ENCODE measurements at places on chromosomes 2 and 18.
A peak's percentile ranks its signal among the peaks of the same experiment; 100 is the strongest.

DNA sequence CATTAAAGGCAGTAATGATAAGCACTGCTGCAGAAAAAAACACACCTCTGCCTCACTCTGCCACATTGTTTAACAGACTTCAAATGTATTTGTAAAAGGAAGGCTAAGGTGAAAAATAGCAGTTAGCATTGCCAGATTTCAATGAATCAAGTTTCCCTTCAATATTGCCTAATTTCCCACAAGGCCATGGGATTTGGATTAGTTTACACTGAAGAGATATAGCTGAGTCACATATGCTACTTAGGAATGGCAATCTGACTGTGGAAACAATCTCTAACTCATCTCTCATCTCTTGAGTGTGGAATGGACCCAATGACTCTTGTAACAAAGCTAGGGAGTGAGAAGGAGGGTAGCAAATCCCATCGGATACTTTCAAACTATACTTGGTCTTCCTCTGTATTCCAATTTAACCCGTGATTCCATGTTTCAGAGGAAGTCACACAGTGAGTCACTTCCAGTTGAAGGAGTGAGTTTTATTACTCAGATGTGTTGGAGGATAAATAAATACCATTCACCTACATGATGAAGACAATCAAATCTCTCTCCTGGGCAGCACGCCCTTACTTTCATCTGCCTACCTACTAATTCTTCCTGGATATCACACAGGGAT lies 5.1 kb downstream of the B4GALT6 start:
- DNase-seq: no peak

- DNase-seq: no peak
Measured at GRCh38 chr2:167013227-167013626, 124.9 kb downstream of the XIRP2 start.

DNA sequence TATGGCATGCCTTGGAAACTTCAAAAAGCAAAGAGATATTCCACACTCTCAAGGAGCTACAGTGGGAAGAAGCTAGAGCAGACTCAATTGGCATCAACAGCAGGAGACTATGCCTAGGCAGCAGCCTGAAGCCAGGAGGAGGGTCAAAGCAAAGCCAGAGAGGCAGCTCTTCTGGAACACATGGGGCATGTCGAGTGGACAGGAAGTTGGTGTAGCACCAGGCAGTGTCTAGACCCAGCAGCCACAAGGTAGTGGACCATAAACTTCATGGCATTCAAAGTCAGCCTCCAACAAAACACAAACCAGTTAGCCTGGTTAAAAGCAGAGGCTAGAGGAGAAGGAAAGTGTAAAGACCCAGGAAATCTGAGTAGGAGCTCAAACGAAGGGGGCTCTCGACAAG lies 311.2 kb upstream of the PKDCC start:
- DNase-seq: no peak

- no peak for DNase-seq
Measured at GRCh38 chr2:202152104-202152715, 79.2 kb downstream of the KIAA2012 start.

- DNase-seq: no peak
Measured at GRCh38 chr2:176518823-176519222, 249.6 kb downstream of the MTX2 start.

GRCh38 chr2:96856776-96857666 lies 795 bp downstream of the ANKRD39 start:
- DNase-seq: no peak

GRCh38 chr2:195824478-195824877 lies 167.5 kb downstream of the SLC39A10 start:
- DNase-seq: no peak

- DNase-seq: peak; percentile 15
Measured at GRCh38 chr2:222318026-222318711, 19.4 kb upstream of the PAX3 start.

- DNase-seq: no peak
Measured at GRCh38 chr2:169693360-169693759, 845 bp downstream of the CFAP210 start.

DNA sequence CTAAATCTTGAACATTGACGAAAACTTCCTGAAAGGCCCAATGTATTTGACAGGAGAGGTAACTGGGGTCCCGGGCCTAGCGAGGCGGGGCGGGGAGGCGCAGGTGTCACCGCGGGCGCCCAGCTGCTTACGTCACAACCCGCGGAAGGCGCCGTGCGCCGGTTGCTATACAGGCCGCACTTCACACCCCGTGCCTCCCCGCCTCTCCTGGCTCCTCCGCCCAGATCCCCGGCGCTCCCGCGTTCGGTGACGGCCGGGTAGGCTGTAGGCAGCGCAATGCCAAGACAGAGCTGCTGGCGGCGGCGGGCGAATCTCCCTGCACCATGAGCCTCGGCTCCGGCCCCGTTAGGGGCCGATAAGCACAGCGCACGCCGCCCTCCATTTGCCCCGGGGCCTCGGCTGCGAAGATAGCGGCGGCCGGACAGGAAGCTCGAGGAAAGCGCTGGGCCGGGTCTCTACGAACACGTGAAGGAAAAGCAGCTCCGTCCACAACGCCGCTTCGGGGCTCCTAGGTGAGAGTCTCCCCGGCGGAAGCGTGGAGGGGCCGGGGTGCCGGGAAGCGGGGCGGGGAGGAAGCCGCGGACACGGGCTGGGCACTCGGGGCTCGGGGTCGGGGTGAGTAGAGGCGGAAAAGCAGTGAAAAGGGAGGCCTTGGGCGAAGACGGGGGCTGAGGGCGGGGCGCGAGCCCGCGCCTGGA lies at the start of gene RNF138:
Gene RNF138 (plus strand): TSS at position 151 of the 698 bp plus-strand sequence. CDS start 903 bp downstream, outside the sequence.
- peak; percentile 32 for DNase-seq

DNA sequence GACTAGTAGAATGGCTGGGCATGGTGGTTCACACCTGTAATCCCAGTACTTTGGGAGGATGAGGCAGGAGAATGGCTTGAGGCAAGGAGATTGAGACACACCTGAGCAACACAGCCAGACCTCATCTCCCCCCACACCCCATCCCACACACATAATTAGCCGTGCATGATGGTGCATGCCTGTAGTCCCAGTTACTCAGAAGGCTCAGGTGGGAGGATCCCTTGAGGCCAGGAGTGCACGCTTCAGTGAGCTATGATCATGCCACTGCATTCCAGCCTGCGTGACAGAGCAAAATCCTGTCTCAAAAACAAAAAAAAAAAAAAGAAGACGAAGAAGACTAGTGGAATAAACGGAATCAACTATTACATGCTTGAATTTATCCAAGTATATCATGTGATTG lies 150.0 kb downstream of the STK39 start:
- DNase-seq: no peak

DNA sequence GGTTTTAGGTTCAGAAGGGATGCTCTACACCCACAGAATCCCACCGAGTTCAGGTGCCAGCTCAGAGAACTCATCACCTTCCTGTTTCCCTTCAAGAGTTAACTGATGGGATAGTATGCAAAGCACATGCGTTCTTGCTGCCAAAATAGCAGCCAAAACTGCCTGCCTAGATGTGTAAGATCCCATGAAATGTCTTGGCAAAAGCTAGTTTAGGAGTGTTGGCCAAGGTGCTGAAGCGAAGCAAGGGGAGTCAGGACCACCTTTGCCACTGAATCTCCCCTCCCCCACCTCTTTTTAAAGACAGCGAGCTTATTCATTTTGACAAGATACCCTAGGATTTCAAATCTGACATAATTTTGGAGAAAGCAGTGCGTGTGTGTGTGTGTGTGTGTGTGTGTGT lies 2.1 kb downstream of the DOCK10 start:
- DNase-seq: no peak

GRCh38 chr18:62403120-62403519 lies 78.0 kb downstream of the TNFRSF11A start:
- no peak for DNase-seq

DNA sequence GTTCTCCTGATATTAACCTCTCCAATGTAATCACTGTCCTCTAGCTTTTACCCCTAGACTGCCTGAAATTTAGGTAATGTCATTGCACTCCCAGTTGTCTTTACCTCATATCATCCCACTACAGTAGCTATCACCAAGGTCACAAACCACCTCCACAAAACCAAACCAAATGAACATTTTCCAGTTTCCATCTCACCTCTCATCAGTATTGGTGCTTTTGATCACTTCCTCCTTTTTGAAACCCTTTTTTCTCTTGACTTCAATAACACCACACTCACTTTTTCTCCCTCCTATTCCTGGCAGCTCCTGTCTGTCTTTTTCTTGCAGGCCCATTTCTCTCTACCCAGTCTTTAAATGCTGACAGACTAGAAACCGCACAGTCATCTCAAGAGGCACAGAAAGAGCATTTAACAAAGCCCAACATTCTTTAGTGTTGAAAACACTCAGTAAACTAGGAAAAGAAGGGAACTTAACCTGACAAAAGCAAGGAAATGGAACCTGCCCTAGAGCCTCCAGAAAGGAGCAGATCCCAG lies 95.9 kb upstream of the SIX2 start:
- DNase-seq: no peak

GRCh38 chr18:76538846-76539245 lies 43.8 kb upstream of the ZNF516 start:
- no peak for DNase-seq

DNA sequence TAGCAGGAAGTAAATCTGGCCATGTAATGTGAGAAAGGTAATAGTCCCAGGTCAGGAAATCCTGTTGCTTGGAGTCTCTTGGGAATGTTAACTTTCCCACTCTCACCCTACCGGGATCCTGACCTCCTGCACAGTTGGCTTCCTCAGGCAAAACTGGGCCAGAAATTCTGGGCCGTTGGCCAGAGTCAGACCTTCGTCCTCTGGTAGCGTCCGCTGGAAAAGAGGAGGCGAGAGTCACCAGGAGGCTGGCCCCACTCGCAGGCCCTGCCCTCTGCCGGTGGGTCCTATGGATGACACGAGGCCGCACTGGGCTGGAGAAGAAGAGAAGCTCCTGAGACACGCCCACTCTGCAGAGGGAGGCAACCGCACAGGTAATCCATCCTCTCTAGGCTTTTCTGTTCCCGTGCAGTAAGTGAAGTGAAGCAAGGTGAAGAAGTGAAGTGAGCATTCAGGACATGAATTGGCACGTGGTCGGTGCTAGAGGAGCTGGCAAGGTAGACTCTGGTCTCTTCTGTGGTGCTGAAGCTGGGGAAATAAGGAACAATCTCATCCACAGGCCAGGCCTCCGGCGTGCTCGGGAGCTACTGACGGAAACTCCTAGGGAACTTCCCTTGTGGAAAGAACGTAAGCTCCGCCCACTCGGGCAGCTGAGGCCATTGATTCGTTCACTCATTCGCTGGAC lies 182.7 kb upstream of the GLI2 start:
- no peak for DNase-seq

DNA sequence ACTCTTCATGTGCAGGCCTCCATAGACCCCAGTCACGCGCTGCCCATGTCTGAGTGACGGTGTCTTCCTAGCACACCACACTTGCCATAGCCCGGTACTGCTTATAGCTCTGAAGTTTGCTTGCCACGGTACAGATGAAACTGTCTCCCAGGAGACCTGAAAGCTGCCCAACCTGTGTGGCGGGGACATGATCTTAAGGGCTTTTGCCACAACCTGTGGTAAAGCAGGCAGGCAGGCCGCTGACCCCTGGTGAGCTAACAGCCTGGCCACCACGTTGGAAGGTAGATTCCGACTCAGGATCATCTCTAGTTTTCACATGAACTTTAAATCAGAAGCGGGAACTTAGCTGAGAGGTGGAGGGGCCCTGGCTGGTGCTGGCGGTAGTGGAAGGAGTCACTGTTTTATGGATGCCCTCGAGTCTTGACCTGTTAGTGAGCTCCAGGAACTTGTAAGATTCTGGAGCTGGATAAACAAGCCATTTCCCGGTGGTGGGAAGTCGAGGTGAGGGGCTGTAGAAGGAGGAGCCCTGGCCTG lies 153.3 kb downstream of the ZNF236 start:
- DNase-seq: no peak

GRCh38 chr18:77250926-77251729 lies 1.5 kb downstream of the GALR1 start:
- no peak for DNase-seq

GRCh38 chr18:62437235-62438017 lies 85.4 kb upstream of the ZCCHC2 start:
- DNase-seq: no peak

DNA sequence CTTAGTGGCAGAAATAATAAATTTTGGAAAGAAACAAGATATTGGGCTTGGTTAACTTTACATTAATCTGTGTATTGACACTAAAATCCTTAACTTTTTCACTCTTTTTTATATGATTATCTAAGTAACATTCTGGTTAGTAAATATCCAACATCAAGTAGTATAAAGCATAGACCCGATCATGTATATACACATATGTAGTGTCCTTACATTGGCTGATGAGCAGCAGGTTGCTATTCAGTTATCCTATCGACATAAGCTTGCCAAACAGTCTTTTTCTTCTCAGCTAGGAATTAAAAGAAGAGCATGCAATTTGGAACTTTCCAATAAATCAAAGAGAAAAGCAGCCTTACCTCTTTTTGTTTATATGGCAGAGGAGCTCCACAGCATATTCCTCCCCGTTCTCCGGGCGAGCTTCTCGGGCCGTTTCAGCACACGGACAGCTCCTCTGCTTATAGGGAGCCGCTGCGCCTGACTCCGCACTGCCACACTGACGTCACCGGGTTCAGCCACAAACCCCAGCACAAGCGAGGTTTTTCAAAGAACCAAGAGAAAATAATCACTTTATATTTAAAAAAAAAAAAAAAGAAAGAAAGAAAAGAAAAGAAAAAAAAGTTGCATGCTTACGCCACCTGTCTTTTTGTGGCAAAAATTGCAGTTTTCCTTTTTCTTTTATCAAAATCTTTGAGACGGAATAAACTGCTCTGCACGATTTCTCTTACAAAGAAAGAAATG lies at the start of gene SCG2:
Gene SCG2 (minus strand): TSS at position 430 of the 735 bp plus-strand sequence. CDS start 3,079 bp downstream, outside the sequence.
- peak; percentile 86 for DNase-seq

- DNase-seq: no peak
Measured at GRCh38 chr2:190455358-190456095, 47.4 kb downstream of the MFSD6 start.

GRCh38 chr18:76351961-76352581 lies 143.0 kb downstream of the ZNF516 start:
- no peak for DNase-seq

- DNase-seq: no peak
Measured at GRCh38 chr2:59693231-59693959, 860.1 kb downstream of the BCL11A start.

- no peak for DNase-seq
Measured at GRCh38 chr2:232528746-232529460, 2.9 kb downstream of the CHRND start.

DNA sequence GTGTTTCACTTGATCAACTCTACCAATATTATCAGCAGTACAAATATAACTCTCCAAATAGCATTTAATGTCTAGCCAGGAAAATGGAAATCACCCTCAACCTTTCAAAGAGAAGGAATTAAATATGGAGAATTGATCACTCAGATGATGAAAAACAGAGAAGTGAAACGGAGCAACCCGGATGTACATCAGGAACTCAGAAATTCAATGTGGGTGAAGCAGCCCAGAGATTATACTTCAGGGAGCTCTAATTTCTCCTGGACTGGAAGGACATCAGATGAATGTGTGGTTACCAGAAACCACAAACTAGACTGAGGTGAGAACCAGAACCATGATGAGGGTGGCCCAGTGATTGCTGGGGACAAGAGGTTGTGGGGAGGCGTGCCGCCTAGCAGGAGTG lies 35.5 kb upstream of the COBLL1 start:
- DNase-seq: no peak

All from smooth muscle cell of the brain vasculature (primary cell).